HS-27A (cell line): ENCODE measurements at places on chromosomes 1 and 21.

- no peak for DNase-seq
These were observed 536.0 kb downstream of the NPHP4 start for GRCh38 chr1:5456090-5456811.

DNA sequence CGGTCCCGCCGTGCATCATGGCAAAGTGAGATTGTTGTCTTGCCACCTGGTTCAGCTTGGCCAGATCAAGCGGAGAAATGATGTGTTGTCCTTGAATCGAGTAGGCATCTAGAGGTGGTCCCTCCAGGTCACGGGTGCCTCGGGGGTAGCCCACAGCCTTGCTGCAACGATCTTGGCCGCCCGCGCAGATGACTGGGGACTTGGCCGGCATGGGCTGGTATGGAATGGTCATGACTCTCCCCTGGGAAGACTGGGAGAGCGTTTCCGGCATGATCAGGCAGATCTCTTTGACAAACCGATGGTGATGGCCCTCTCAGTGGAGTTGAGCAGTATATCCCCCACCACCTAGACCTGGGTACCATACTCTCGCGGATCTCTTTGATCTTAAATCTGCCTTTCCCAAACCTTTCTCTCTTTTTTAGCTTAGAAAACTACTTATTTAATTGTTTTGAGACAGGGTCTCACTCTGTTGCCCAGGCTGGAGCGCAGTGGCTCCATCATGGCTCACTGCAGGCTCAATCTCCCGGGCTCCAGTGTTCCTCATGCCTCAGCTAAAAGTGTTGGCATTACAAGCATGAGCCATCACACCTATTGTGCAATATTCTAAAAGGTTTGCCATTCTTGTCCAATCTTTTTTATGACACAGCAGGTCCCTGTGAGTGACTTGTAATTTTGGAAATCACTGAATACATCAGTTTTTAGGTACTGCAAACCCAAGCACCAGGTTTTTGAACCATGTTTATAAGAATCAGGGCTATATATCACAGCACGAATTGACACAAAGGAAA, 9.4 kb upstream of the ELAPOR1 start:
- no peak for DNase-seq

DNA sequence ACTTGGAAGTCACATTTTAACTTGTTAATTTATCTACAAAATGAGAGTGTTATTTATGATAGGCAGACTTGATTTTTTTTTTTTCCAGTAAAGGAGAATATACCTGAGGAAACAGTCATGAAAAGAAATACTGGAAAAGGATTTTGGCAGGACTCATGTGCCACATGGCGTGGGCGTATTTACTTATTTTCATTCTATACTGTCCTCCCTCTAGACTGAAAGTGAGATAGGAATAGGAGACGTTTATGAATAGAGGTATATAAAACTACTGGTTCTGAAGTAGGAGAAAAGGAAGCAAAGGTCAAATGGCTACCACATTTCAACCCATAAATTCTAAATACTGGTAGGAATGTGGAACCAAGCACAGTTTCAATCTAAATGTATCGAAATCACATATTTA, 94.8 kb upstream of the MPC2 start:
- no peak for DNase-seq

- DNase-seq, result no peak
These were observed at the start of gene BATF3 for GRCh38 chr1:212699625-212700222. Gene BATF3, minus strand, starts transcription at chr1:212699840. Its CDS starts 78 bp downstream, at chr1:212699762.

GRCh38 chr1:63777286-63777685, 3.5 kb downstream of the ROR1 start:
- no peak for DNase-seq

DNA sequence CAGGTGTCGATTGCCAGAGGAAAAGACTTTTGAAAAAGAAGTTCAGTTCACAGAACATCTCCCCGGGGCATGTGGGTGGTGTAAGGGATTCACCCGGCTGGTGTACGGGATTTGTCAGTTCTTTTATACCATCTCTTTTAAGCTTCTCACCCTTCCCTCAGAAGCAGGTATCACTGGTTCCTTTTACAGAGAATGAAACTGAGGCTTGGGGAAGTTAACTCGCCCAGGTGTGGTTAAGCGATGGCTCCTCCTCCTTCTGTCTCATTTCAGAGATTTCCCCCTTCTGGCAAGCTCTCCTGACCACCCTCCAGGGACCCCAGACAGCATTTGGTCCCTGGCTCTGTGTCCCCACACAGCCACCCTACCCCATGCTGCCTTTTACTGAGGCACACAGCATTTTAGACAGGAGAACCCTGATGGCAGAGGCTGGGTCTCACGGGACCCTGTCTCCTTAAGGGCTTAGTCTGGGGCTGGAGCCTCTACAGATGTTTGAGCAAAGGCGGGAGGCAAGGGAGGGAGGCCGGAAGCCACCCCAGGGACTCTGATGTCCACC, 2.8 kb upstream of the ECE1 start:
- no peak for DNase-seq

DNA sequence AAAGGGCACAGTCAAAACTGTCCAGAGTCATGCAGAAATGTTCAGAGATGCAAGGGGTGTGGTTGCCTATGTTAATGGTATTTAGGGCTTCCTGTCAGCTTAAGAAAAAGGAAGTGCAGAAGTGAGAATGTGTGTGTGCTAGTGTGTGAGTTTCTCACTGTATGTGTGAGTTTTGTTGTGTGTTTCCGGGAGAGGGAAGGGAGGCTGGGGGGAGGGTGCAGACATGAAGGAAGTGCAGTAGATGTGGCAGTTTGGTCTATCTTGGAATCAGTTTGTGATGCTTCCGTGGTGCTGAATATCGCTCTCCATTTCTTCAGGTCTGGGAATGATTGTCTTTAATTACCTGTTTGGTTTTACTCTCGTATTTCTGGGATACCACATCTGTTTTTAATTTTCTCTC, 16.5 kb upstream of the ATP6V1G3 start:
- no peak for DNase-seq

GRCh38 chr1:4726620-4727341, 72.4 kb downstream of the AJAP1 start:
- DNase-seq, result no peak
